GM12865 (cell line): ENCODE measurements at places on chromosomes 6 and 20.

DNA sequence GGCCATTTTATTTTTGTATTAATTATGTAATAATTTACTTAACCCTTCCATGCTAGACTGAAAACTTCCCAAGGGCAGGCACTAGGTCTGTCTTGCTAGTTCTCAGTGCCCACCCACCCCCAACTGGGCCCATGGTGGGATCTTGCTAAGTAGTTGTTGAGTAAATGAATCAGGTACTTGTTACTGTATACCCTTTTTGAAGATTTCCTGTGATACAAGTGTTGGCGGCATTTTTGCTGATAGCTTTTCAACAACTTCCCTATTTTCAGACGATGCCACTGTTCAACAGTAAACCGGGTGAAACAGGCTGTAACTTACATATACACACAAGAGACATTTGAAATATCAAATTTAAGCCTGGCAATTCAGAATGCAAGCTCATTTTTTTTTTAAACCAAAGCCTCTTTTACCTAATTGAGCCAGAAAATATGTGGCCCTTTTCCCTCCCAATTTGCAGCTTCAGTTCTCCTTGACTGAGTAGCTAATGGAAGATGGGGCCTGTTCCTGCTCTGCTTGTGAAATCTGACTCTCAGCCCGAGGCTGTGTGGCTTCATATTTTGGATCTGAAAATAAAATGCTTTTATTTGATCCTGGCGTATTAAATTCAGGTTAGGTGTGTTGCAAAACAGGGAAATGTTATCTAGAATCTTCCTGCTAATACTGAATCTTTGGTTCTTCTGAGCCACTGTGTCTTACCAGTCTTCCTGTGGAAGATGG lies 288.3 kb downstream of the NRN1 start:
- no peak for DNase-seq

- no peak for DNase-seq
Measured at GRCh38 chr6:122809001-122809400, 19.9 kb downstream of the SMPDL3A start.

DNA sequence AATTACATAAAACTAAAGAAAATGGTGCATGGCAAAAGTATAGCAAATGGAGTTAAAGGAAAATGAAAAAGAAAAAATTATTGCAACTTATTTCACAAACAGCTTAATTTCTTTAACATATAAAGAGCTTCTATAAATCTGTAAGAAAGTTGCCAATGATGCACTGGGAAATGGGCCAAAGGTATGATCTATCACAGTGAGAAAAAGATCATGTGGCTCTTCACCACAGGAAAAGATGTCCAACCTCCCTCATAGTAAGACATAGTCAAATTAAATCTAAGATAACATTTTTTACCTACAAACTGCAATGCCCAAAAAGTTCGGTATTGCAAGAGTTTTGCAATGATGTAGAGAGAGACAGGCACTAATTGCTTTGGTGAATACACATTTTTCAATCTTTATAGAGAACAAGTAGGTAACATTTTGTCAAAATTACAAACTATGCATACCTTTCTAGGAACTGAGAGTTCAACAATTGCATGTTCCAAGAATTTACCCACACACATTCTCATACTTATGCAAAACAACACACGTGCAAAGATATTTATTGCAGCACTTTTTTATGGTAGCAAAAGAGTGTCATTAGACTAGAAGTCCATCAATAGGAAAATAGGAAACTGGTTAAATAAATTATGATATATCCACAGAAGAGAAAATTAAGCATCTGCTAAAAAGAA lies 372.6 kb downstream of the QKI start:
- DNase-seq = no peak

DNA sequence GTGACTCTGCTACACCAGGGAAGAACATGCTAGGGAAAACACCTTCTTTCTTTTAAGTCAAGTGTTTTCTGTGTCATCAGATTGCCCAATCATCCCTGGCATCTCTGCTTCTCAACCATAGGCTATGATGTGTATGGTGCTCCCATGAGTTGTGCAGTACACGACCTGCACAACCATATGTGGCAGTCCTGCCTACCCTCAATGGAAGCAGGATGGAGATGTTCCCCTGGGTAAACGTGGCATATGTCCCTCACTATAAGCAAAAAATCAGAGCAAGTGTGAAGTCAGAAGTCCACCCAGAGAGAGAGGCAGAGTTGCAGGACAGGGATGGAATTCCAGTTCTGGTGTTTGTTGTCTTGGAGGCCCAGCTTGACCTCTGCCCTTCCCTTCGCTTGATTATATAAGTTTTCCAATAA lies 10.3 kb upstream of the SNHG17 start:
- DNase-seq = no peak
